ELR (cell line): ENCODE measurements at places on chromosomes 1 and 21.

DNA sequence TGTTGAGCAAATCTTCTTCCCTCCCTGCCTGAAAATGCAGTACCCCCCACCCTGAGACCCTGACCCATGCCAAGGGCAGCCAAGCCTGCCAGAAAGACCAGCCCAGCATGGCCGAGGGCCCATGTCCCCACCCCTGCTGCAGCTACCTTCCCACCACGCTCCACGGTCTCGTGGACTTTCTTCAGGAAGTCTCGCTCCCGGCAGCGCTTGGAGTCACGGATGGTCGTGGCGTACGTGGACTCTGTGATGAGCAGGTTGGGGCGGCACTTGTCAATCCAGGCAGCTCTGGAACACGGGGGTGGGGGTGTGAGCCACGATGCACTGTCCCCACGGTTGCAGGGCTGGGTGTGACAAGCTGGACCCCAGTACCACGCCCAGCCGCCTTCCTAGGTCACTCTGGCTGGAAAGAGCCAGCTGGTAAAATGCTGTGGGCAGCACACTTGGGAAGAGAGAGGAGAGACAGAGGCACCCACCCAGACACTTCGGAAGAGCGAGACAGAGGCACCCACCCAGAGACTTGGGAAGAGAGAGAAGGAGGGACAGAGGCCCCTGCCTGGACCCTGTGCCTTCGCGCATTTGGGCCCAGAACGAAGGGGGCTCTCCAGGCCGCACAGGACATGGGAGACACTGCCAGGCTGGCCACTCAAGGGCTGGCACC lies 6.4 kb downstream of the PUSL1 start:
- no peak for DNase-seq

DNA sequence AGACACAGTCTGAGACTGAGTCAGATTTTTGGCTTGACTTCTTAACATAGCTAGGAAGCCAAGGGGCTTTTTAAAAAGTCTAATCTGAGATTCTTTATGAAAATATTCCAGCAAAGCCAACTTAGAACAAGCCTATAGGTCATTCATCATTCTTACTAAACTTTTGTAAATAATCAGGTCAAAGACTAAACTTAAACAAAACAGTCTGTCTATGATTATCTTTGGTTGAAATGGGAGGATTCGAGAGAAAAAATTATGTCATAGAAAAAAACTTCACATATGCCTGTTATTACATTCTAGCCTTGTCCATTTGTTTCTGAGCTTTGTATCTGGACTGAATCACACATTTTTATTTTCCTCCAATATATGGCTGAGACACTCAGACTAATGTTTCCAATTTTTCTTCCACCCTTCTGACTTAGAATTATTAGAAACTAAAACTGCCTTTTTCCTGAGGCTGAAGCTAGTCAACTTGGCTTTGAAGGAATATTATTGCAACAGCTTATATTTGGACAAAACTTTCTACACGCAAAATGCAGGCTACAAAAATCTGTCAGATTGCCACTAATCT lies 83.3 kb downstream of the ETS2 start:
- no peak for DNase-seq

- no peak for DNase-seq
Observed at GRCh38 chr1:56268519-56269140, 310.7 kb downstream of the PLPP3 start.

GRCh38 chr1:152141971-152142584 lies 16.9 kb downstream of the RPTN start:
- peak; percentile 84 for DNase-seq

GRCh38 chr1:67921725-67922489 lies 88.6 kb upstream of the GNG12 start:
- peak; percentile 12 for DNase-seq

- peak; percentile 41 for DNase-seq
Observed at GRCh38 chr21:44487831-44488230, 32.5 kb downstream of the LRRC3 start.

GRCh38 chr1:206897175-206897574 lies at the start of gene IL24:
Gene IL24 (plus strand): TSS chr1:206897443. CDS start chr1:206897833, 390 bp downstream.
- no peak for DNase-seq

DNA sequence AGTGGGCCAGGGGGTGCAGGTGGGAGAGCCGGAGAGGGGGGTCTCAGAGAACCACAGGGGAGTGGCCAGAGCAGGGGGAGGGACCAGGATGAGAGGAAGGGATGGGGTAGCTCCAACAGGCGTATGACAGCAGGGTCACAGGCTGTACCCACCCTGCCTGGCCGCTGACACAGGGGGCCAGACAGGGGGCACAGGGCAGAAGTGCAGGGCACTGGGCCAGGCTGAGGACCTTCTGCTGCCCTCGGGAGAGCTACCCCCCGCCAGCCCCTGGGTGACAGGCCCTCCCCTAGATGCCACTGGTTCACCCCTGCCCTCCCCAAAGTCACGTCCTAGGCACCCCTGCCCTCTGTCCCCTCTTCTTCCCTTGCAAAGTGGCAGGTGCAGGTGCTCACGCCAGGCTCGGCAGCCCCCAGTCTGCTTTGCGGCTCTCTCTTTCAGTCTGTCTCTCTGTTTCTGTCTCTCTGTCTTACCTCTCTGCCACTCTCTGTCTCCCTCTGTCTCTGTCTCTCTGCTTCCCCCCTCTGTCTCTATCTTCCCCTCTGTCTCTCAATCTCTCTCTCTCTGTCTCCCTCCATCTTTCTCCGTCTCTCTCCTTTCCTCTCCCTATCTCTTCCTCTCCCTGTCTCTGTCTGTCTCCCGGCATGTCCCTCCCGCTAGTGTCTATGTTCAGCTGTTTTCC lies 48.5 kb downstream of the WNT9A start:
- no peak for DNase-seq

DNA sequence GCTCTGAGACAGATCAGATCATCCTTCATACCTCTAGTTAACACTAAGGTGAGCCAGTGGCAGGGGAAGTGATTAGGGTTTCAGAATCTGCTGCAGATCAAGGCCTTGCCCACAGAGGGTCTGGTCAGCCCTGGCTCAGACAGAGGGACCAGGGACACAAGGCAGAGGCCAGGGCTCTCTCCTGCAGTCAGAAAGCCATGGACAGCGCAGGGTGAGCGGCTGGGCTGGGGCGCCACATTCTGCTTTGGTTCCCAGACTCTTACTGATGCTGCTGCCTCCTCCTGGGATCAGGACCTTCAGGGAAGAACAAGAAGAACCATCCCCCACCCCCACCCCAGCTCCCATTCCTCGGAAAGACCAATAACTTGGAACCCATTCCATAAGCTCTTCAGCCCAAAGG lies 43.1 kb downstream of the GPR161 start:
- DNase-seq = no peak

- DNase-seq = peak; percentile 22
Observed at GRCh38 chr1:116508085-116508983, 62.5 kb downstream of the CD58 start.

DNA sequence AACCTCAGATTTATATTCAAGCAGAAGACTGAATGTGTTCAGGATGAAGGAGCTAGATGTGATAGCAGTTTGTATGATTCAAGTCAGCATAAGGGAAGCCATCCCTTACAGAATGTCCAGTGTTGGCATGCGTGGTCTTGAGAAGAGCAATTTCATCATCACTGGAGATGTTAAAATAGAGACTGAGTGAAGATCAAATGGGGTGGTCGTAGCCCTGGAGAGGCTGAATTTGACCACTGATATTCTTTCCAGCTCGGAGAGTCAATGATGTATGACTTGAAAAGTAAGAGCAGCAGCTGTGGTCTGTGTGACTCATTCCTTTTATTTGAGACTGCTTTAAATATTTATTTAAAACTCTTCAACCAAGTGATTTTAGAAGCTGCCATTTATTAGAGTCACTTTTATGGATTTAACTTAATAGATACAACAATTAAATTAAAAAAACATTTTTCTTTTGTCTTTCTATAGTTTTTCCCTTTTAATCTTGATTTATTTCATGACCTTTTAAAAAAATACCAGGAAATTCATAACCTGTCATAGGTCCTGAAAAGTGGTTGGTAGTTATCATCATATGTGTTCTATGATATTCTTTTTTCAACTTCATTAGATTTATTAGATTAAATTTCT lies 15.5 kb downstream of the FMN2 start:
- peak; percentile 86 for DNase-seq

DNA sequence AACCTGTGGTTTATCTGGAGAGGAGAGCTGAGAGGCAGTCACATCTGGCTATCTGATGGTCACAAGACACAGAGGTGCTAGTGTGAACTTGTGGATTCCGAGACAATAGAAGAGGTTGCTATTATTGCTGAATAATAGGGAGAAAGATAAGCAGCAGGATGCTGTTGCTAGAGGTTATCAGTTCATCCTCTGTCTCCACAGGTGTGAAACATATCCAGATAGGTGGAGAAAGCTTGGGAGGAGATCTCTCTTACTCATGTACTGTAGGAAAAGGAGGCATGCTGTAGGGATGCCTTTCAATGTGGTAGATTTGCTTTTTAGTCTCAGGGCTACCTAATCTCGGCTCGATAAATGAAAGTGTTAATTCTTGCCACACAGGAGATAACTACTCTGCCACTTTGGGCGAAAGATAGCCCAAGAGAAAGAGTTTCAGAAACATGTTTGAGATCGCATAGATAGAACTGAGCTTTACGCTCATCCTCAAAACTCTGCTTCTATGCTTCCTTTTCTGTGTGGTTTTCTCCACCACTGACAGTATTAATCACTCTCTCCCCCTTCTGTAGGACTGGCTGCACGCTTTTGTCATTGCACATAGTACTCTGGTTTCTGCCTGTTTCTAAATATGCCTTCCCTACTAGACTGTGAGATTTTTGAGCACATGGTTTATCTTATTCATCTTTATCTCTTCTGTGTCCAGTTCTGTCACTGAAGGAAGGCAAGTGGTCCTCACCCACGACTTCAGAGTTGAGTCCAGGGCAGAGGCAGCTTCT lies 36.7 kb upstream of the PLXNA2 start:
- DNase-seq = no peak

- DNase-seq = no peak
Observed at GRCh38 chr1:183947988-183948387, 89.5 kb downstream of the COLGALT2 start.

GRCh38 chr21:41216486-41216885 lies 48.5 kb downstream of the BACE2 start:
- no peak for DNase-seq

- DNase-seq = no peak
Observed at GRCh38 chr21:29487154-29487553, 188.4 kb downstream of the BACH1 start.

DNA sequence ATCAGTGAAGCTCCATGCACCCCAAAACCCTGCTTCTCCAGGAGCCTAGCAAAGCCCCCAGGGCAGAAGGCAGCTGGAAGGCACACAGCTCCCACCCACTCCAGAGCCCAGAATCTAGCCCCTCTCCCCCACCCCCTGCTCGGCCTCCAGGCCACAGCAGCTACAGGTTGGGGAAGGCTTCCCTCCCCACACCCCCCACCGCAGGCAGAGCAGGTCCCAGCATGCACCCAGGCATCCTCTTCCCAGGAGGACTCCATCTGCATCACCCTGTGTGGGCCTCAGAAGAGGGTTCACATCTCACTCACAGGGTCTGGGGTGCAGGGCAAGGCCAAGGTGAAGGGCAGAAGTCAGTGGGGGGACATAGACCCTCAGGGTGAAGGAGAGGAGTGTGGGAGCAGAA lies 719 bp downstream of the S100A14 start:
- DNase-seq = no peak

DNA sequence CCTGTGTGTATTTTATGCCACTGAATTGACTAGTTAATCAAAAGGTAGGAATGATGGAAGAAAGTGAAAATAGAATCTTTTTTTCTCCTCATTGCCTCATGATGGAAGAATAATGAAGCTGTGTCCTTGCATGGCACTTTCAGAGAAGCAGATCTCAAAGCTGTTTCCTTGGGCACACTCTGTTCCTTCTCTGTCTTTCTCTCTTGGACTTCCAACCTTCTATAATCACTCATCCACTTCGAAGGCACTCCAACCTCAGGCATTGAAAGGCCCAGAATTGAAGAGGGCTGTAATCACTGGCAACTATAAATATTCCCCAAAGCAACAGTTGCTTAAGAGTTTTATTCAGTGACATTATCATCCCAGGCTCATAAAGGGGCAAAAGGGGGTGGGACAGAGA lies 31.1 kb upstream of the DNASE2B start:
- DNase-seq = no peak

GRCh38 chr1:45499415-45499769 lies 481 bp downstream of the CCDC163 start:
- DNase-seq = peak; percentile 36

DNA sequence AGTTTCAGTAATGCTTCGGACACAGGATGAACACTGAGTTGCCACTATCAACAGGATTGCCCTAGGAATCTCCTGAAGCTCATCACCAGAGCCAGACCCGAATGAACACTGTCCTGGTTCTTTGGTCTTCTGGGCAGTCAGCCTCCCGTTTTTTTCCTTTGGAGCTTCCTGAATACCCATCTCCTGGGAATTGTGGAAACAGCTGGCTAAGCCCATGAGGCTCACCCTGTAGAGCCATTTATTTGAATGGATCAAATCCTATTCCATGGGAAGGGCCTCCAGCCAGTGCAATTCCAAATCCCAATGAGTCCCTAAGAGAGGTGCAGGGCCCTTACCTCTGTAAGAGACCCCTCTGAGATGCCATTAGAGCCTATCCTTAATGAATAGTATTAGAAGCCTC lies 5.9 kb downstream of the RCSD1 start:
- DNase-seq = no peak

DNA sequence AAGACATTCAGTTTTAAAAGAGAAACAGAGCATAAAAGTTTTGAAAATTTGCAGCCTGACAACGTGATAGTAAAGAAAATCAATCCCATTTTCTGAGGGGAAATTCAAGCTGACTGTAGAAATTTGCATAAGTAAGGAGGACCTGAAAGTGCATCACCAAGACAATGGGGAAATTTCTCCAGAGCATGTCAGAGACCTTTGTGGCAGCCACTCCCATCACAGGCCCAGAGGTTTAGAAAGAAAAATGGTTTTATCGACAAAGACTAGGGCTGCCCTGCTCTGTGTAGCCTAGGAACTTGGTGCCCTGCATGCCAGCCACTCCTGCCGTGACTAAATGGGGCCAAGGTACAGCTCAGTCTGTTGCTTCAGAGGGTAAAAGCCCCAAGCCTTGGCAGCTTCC lies 1640.2 kb upstream of the PRMT6 start:
- DNase-seq = no peak

GRCh38 chr1:59761443-59761842 lies 53.3 kb upstream of the HOOK1 start:
- DNase-seq = no peak

DNA sequence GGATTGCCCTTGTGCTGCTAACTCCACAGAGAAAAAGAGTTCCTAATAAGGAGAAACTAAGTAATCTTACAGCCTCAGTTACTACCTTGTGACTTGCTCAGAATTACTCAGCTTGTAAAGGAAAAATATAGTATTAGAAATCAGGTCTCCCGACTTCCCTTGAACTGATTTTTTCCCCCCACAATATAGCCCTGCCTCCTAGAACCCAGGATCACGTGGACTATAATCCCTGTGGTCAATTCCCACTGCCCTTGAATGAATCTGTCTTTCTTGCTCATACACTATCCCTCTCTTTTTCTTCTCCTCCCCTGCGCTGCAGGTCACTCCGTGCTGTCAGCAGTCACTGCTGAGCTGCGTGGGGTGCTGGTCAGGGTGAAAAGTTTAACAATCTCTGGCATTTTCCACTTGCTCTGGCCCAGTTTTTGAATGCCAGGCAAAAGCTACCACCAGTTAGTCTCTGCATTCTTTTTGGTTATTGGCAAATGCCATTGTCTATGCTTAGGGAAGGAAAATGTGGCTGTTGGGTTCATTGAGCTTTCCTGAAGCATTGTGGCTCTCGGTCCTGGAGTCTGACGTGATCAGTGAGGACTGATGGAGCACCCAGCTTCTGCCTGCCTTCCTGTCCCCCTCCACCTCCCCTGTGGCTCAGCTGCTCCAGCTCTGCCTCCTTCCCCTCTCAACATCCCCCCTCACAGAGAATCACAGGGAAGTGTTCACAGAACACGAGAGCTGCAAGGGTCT lies 1.9 kb upstream of the MYOC start:
- no peak for DNase-seq
